Kidney epithelial cell (primary cell): ENCODE measurements at places on chromosomes 5 and 9. TPM values are rescaled to one million over a fixed set of nuclear protein-coding genes. Genes with fewer than 3 reads are reported as not detected.

Gene ITK
- total RNA-seq: not detected in 2 replicates

Gene LAMC3
- total RNA-seq: 7.5 and 9.7 TPM in 2 replicates

Gene SLC6A3
- not detected in 2 replicates for total RNA-seq

Gene RGS14
- total RNA-seq: 14.5 and 22.9 TPM in 2 replicates

Gene CTNND2
- 0.29 and 0.34 TPM in 2 replicates for total RNA-seq

Gene MEGF10
- total RNA-seq: 0.96 and 1.3 TPM in 2 replicates

Gene GZMA
- not detected in 2 replicates for total RNA-seq

Gene PCDHA10
- 0.33 and 0.68 TPM in 2 replicates for total RNA-seq

GRCh38 chr5:95887977-95888376, 65.5 kb upstream of the GLRX start:
- no peak for DNase-seq

- no peak for DNase-seq
These were observed 1034.0 kb downstream of the TLE4 start for GRCh38 chr9:80605793-80606192.

DNA sequence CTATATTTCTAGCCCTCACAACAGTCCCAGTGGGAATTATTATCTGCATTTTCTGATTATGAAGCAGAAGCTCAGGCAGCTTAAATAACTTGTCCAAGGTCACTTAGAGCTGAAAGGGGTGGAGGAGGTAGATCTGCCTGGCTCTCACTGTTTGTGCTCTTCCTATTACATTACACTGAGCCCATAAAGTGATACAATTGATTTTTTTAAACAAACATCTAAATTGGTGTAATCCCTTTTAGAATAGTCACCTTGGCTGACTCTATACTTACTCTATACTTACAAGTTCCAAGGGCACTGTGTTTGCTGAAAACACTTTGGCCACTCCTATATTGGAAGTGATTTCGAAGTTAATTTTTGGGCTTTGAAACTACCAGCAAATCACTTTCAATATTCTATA, 144.7 kb downstream of the APBA1 start:
- no peak for DNase-seq

GRCh38 chr5:9533562-9534364, 12.1 kb downstream of the SEMA5A start:
- DNase-seq: no peak

DNA sequence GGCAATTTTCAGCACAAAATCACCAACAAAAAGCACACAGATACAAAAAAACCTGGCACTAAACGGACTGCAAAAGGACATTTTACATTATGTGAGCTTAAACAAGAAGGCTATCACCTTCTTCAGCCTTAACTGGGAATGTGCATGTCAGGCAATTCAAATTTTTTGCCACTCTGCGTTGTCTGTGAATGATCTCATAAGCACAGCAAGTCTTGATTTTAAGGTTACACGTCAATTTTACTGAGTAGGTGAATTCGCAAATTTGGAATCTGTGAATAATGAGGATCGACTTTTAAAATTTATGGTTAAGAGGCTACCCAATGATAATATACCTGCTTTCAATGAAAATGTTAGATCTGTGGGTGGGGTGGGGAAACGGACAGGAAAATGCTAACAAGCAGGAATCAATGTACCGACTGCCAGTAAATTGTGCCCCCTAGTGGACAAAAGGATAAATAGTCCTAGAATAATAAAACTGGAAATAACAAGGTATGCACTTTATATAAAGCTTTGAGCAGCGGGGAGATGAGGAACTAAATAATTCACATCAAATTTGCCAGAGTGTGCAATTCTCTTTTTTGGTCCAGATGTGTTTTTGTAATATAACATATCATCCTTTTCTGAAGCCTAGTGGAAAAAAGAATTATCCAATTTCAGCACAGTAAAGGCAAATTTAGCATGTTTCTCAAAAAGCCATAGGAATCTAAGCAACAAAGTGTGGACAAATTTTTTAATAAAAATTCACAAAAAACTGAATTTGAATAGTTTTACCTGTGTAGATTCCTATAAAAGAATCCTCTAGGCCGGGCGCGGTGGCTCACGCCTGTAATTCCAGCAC, 20.5 kb downstream of the EQTN start:
- no peak for DNase-seq

DNA sequence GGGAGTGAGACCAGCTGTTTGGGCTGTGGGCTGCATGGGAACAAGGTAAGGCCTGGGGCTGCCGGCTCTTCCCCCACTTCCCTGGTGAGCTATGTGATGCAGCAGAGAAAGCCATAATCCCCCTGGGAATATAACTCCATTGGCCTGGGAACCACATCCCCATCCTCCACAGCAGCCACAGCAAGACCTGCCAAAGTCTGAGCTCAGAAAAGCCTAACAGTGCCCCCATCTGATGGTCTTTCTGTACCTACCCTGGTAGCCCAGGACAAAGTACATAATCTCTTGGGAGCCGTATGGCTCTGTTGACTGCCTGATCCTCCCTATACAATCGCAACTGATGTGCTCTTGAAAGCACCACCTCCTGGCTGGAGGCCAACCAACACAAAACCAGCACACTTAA, 432.6 kb downstream of the CDH18 start:
- no peak for DNase-seq

DNA sequence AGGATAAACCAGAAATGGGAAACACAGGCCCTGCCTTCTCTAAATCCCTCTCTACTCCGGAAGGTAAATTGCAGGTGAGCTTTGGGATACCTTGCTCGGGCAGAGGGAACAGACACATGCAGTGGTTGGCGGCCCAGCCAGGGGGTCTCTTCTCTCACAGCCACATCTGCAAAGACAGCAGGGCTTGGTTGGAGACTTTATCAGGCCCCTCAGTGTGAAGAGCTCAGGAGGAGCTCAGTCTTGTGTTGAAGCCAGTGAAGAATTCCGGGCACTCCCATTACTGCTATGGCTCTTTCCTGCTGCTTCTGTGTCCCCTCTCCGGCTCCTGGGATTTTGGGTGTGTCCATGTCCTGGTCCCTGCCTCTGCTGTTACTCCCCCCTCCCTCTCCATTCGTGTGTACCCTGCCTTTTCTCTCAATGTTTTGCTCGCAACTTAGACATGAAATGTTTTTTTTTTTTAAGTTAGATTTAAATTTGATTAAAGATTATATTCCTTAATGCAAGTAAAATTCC, 99.8 kb downstream of the TRIO start:
- no peak for DNase-seq

DNA sequence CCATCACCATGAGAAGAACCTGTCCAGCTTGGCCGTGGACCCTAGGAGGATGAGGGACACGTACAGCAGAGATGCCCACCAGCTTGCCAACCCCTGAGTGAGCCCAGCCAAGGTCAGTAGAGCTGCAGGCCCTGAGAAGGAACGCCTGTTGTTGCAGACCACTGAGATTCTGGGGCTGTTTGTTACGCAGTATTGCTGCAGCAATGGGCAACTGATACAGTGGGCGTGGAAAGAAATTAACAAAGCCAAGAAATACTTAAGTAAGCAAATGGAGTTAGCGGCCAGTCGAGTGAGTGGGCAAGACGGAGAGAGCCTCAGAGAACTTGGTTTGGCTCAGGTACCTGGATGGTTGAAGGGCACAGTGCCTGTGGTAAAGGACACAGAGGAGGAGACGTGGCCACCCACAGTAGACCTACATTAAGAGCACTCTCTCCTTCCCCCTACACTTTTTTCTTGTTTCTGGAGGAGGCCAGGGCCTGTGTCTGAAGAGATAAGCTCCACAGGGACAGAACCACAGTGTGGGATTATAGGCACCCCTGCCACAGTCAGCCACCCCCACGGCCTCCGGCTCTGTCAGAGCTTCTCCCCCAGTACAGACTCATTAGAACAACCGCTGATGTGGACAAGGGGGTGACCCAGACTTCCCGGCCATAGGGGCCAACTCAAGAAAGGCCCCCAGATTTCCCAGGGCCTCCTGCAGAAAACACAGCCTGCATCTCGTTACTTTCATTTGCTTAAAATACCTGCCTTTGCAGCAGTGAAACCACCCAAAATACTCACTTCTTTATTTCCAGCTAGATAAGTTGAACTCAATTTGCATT, 40.1 kb upstream of the GRHPR start:
- no peak for DNase-seq

DNA sequence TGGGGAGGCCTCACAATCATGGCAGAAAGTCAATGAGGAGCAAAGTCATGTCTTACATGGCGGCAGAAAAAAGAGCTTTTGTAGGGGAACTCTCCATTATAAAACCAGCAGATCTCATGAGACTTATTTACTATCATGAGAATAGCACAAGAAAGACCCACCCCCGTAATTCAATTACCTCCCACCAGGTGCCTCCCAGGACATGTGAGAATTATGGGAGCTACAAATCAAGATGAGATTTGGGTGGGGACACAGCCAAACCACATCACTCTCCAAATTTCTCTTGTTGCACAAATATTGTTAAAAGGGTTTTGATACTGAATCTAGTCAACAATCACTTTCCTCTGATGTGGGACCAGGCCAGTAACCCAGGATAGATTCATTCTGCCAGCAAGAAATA, 1176.1 kb downstream of the CDH9 start:
- DNase-seq: no peak

DNA sequence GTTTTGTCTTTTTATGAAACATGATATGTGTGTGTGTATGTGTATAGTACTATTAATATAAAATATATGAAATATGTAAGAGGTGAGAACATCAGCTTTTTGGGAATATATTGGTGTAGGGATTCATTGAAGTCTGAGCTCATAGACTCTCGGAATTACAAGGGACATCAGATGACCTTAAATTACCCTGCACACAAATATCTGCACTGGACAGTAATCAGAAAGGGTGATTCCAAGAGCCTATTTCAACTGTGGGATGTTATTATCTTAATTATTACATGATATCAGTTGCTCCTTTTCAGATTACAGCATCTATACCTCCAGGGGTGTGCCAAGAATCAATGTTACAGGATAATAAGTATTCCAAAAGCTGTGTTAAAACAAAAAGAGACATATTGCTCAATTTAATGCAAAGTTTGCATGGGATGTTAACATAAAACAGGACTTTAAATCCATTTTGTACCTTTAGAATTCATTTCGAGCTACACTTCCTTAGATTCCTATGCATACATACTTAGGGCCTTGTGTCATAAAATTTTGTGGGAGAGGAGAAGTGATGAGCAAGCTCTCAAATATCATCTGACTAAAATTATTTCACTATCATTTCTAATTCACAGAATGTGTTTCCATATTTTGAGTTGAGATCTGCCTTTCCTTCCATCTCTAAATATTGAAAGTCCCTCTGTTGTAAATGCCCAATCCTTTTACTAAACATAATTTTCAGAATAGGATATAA, 365.2 kb downstream of the BRINP1 start:
- DNase-seq: no peak

GRCh38 chr5:99010294-99010693, 81.5 kb upstream of the CHD1 start:
- DNase-seq: no peak

GRCh38 chr5:10278658-10279279, 28.7 kb downstream of the CCT5 start:
- DNase-seq: no peak
